ENCODE measurements at places on chromosomes 12 and 14.

GRCh38 chr14:96130854-96131253 is 73.8 kb upstream of the BDKRB2 start:
- no peak for DNase-seq

- no peak for DNase-seq
These were observed 1.5 kb upstream of the KRT7 start for GRCh38 chr12:52231305-52232202.

GRCh38 chr12:2923057-2923456 is 32.4 kb downstream of the TULP3 start:
- no peak for DNase-seq

GRCh38 chr14:38254571-38255407 is 1.1 kb downstream of the CLEC14A start:
- DNase-seq, result no peak

- no peak for DNase-seq
These were observed 67.1 kb upstream of the CPM start for GRCh38 chr12:69000074-69000473.

DNA sequence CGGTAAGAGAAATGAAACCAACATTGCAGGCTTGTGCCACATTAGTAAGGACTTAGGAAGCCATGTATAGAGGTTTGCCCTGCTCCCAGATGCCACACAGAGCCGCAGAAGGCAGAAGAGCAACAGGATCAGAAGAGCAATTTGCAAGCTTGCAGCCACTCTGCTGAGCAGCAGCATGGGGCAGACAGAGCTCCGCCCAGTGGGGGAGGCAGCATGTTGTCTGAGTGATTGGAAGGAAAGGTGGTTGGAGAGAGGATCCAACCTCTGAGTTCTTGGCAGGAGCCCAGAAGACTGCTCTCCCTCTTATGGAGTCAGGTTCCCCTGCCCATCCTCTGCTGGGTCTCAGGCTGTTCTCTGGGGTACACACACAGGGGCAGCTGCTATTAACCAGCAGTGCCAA is 2.3 kb upstream of the KRT6A start:
- no peak for DNase-seq

- DNase-seq, result no peak
These were observed 439.7 kb downstream of the ADAMTS20 start for GRCh38 chr12:43112101-43112920.

DNA sequence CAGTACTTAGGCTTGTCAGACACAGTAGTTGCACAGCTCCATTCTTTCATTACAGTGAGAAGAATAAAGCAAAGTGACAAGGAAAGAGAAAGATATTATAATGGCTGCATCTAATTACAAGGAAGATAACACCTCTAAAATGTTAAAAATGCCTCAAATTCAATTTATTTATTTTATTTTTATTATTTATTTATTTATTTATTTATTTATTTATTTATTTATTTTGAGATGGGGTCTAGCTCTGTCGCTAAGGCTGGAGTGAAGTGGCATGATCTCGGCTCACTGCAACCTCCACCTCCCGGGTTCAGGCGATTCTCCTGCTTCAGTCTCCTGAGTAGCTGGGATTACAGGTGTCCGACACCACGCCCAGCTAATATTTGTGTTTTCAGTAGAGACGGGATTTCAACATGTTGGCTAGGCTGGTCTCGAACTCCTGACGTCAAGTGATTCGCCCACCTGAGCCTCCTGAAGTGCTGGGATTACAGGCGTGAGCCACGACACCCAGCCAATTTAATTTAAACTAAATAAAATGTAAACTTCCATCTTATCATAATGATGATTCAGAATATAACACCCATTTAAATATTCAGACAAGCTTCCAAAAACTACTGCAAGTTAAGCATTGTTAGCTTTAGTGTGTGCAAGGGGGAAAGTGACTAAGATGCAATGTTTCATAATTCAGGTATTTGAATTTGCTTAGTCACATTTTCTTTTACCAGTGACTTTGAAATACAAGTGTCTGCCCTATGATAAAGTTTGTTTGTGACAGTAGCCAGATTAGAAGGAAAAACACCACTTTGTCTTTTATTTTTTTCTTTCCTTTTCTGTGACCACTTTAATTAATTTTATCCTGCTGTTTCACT is 2.4 kb upstream of the CFAP54 start:
- no peak for DNase-seq

- DNase-seq, result no peak
These were observed 47.6 kb upstream of the ZFP36L1 start for GRCh38 chr14:68840454-68840853.

- no peak for DNase-seq
These were observed 26.1 kb upstream of the MYF6 start for GRCh38 chr12:80681287-80681686.

- no peak for DNase-seq
These were observed 379.4 kb upstream of the PDE3A start for GRCh38 chr12:19988948-19989347.

GRCh38 chr14:90061685-90062126 is at the start of gene KCNK13:
TSS of gene KCNK13 (plus strand) at chr14:90061994. CDS start at chr14:90062206, 212 bp downstream.
- no peak for DNase-seq

DNA sequence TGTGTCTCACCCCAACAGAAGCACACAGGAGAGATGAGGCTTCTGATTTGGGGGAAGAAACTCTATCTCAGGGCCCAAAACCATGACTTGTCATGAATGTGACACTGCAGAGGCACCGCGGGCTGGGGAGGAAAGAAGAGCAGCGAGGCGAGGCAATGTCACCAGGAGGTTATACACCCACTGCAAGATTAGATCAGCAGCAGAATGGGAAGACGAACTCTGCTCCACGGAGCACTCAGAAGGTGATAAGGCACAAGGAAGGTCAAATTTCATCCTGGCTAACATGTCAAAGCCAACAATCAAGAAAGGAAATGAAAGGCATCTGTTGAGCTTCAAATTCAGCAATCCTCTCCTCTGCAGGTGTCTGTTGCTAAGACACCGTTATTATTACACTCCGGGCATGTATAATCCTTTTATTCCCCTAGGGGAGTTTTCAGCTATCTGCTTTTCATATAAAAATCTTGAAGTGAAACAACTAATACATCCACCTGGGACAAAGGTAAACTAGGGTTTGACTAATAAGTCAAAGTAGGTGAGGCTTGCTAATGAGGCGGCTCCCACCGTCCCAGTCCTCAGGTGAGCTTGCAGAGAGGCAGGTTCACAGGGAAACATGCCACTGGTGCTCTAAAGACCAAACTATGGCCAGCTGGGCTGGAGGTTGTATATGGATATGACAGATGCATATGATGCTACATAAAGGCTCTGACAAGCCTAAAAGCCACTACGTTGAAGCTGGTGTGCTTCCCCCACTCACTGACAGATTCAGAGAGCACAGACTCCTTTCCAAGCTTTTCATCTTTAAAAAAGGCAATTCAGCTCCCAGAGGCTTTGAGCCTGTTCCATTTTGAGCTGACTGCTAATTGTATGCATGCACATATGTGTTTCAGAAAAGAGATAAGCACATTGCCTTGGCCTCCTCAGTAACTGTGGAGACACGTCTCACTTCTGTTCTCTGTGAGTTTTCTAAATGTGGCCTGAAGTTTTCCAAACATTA is 221.2 kb downstream of the NELL2 start:
- DNase-seq, result no peak

DNA sequence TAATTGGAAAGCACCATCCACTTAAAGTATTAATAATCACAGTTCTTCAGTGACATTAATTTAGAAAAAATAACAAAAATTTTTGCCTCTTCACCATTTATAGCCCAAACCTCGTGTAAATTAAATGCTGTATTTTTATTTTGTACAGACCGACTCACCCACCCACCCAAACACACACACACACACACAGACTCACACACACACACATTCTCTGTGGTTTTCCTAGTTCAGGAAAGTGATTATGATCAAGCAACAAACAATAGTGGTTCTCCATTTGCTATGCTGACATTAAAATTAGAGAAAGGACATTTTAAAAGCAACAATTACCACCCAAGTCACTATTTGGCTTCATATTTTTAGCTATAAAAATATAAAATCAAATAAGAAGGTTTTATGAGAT is 112.5 kb upstream of the FLRT2 start:
- DNase-seq, result no peak

GRCh38 chr12:27427824-27428223 is 18.7 kb upstream of the SMCO2 start:
- no peak for DNase-seq

GRCh38 chr14:52112336-52113018 is 43.6 kb upstream of the NID2 start:
- no peak for DNase-seq

All from stimulated activated CD4-positive, alpha-beta T cell treated with anti-CD3 and anti-CD28 coated beads, Interleukin-15, amount 100 ng/mL, for 1 hour (primary cell).